ENCODE measurements at places on chromosomes 13 and 19. TPM values are rescaled to one million over a fixed set of nuclear protein-coding genes. Genes with fewer than 3 reads are reported as not detected.

DNA sequence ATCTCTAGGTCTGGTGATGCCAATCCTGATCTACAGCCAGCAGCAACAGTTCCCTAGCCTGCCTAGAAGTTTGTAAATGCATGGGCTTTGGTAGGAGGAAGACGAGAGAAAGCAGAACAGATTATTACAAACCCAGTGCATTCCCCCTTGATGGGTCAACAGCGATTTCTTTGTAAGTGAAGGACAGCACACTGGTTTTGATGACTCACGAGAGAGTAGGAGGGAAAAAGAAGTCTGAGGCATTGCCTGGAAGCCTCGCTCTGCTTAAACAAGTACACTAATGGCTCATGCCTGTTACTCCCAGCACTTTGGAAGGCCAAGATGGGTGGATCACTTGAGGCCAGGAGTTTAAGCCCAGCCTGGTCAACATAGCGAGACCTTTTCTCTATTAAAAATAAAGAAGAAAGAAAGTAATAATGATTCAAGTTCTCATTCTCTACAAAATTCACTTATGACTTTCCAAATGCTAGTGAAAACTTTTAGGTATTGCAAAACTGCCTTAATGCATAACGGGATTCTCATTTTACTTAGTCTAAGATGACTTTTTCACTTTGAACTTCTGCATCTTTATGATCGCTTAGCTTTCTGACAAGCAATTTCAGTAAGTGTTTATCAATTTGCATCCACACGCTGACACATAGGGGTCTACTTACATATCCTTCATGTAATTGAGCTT, 47.7 kb upstream of the USPL1 start:
- H3K27me3 ChIP-seq, result no peaks in the 10 kb centered on the region
- DNase-seq, result peak; percentile 73
- no peak overlapping the region for H3K4me3 ChIP-seq

Gene RAB11B
- total RNA-seq, result 34.2 TPM

Gene EPN1
- 25.5 TPM for total RNA-seq

DNA sequence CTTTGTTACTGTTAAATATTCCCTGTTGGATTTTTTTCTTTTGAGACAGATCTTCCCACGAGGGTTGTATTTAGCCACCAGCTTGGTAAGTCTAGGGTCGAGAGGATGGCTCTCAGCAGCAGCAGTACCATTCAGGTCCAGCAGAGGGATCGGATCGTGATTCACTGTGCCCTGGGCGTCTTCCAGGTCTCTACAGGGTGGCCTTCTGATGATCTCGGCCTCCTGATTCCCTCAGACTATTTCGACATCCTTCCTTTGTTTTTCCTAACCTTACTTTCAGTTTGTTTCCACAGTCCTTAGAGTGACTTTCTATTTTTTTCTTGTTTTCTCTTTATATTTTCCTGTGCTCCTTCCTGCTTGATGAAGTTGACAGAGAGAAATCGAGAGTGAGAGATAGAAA, 1436.9 kb downstream of the UQCRFS1 start:
- H3K4me3 ChIP-seq, result no peak overlapping the region
- H3K27me3 ChIP-seq, result no peaks in the 10 kb centered on the region
- H3K4me1 ChIP-seq, result no peaks in the 10 kb centered on the region
- peaks cover 4% of the 10 kb centered on the region for H3K36me3 ChIP-seq
- H3K27ac ChIP-seq, result no peak overlapping the region
- no peak for DNase-seq

Gene DOHH
- 18.1 TPM for total RNA-seq

DNA sequence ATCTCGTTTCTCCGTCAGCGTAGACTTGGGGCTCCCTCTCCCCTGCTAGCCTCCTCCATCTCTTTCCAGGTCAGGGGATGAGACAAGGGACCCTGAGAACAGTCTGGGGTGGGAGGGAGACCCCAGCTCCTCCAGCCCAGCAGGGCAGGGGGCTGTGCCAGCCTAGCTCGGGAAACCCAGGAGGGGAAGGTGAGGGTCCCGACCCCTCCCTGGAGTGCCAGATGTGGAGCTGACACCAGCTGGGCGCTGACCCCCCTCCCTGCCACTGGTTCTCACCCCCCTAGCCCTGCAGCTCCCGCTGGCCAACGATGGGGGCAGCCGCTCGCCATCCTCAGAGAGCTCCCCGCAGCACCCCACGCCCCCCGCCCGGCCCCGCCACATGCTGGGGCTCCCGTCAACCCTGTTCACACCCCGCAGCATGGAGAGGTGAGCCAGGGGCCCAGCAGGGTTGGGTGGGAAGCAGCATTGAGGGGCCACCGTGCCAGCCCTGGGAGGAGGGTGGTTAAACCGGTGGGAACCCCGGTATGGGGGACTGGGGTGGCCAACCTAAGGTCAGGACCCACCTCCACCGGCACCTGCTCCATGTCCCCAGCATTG, 5.1 kb upstream of the TGFBR3L start:
- H3K36me3 ChIP-seq, result peaks cover 69% of the 10 kb centered on the region
- no peaks in the 10 kb centered on the region for H3K4me1 ChIP-seq
- no peak overlapping the region for H3K27ac ChIP-seq
- H3K27me3 ChIP-seq, result no peaks in the 10 kb centered on the region
- DNase-seq, result no peak
- no peak overlapping the region for H3K4me3 ChIP-seq

GRCh38 chr19:56751078-56751489, 79.5 kb upstream of the ZNF835 start:
- H3K27ac ChIP-seq, result no peak overlapping the region
- H3K27me3 ChIP-seq, result no peaks in the 10 kb centered on the region
- no peak overlapping the region for H3K4me3 ChIP-seq
- peak; percentile 65 for DNase-seq
- no peaks in the 10 kb centered on the region for H3K36me3 ChIP-seq
- H3K4me1 ChIP-seq, result peaks cover 8% of the 10 kb centered on the region

DNA sequence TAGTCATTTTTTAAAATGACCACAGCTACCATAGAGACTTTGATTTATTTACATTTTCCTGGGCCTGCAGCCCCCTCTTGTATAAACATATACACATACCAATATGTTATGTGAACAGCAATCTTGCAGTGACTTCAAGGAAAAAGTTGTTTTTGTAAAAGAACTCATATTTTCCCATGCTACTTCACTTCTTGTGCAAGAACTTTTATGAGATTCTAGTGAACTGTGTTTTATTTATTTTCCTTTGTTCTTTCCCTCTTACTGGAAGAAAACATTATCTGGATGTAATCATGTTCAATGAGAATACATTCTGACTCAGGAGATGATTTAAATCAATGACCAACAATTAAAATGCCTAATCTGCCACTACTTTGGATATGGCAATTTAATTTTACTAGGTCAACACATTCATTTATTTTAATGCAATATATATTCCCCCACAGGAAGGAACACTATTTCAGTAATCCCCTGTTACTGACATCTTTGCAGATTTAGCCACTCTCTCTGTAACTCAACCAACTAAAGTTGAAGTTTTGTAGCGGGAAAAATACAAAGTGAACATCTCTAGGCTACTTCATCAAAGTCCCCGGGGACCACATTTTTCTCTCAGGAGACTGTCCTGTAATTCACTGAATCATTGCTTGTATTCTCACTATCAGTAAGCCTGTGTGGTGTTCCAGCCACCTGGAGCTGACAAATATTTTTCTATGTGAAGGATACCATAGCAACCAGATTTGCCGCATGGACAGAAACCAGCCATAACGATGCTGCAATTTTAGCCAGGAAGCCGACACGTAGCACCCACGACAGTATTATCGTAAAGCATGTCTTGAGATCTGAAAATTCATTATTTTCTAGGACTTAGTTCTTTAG, 90.5 kb downstream of the STARD13 start:
- no peaks in the 10 kb centered on the region for H3K36me3 ChIP-seq
- H3K4me1 ChIP-seq, result peaks cover 99% of the 10 kb centered on the region
- H3K27me3 ChIP-seq, result no peaks in the 10 kb centered on the region

Gene SYCN
- not detected for total RNA-seq

DNA sequence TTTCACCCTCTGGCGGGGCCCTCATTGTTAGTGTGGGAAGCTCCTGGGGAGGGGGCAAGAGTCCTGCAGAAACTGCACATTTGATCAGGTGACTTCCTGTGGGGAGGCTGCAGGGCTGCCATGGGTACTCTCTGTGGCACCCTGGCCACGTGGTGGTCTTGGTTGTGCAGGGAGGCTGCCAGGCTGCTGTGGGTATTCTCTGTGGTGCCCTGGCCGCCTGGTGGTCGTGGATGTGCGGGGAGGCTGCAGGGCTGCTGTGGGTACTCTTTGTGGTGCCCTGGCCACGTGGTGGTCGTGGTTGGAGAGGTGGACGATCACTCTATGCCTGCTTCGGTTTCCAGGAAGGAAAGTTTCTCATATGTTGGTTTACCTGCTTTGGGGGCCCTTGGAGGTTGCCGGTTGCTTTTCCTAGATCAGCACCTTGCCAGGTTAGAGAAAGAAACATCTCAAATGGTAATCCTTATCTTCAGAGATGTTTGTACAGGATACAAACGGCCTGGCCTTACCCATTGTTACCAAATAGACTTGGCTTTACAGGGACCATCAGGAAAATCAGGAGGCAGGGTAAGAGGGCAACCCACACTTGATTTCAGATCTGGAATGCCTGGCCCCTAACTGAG, 22.9 kb downstream of the TEX29 start:
- no peaks in the 10 kb centered on the region for H3K4me1 ChIP-seq
- no peak overlapping the region for H3K27ac ChIP-seq
- DNase-seq, result no peak
- H3K4me3 ChIP-seq, result no peak overlapping the region

DNA sequence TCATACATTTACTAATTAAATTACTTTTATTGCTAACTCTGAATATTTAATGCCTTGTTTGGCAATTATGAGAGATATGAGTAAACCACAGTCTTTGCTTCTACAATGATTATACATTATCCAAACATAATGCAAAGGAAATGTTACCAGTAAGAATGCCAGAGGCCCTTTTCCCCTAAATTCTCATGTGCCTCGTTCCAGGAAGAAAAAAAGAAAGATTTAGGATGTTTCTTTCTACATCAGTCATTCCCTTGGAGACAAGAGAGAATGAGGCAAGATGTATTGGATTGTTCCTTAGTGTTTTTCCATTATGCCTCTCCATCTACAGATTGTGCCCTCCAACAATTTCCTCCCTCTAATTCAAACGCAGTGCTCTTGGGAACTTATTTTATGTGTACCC, 50.1 kb downstream of the ITGBL1 start:
- no peaks in the 10 kb centered on the region for H3K36me3 ChIP-seq
- no peak for DNase-seq
- no peaks in the 10 kb centered on the region for H3K4me1 ChIP-seq
- no peaks in the 10 kb centered on the region for H3K27me3 ChIP-seq
- no peak overlapping the region for H3K4me3 ChIP-seq

DNA sequence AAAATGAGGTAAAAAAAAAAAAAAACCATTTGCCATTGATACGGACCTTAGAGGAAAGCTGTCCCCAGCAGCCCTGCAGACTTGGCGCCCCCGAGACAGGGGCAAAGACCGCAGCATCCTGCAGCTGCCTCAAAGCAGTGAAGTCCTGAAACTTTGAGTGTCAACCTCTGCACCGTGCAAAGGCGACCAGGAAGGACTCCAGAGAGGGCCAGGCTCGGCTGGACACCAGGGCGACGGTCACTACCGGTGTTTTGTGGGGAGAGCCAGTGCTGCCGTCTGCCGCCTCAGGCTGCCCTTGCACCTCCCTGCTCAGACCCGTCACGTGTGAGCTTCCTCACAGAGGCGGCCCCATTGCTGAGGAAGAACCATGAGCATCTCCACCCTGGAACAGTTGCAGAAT, 146.7 kb upstream of the SPACA7 start:
- no peak overlapping the region for H3K27ac ChIP-seq
- no peaks in the 10 kb centered on the region for H3K4me1 ChIP-seq
- H3K36me3 ChIP-seq, result no peaks in the 10 kb centered on the region
- no peaks in the 10 kb centered on the region for H3K27me3 ChIP-seq

- no peak overlapping the region for H3K27ac ChIP-seq
- H3K36me3 ChIP-seq, result no peaks in the 10 kb centered on the region
Observed at GRCh38 chr13:79654520-79654919, 173.6 kb downstream of the NDFIP2 start.

Gene TJP3
- 0.36 TPM for total RNA-seq

Gene BEST2
- not detected for total RNA-seq

Gene CACNA1A
- total RNA-seq, result 1.1 TPM

DNA sequence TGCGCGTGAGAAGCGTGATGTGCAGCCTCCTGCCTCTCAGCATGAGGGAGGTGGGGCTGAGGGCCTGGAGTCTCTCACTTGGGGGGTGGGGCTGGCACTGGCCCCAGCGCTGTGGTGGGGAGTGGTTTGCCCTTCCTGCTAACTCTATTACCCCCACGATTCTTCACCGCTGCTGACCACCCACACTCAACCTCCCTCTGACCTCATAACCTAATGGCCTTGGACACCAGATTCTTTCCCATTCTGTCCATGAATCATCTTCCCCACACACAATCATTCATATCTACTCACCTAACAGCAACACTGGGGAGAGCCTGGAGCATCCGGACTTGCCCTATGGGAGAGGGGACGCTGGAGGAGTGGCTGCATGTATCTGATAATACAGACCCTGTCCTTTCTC, 8.7 kb downstream of the CD177 start:
- H3K4me3 ChIP-seq, result no peak overlapping the region
- no peak for DNase-seq
- no peaks in the 10 kb centered on the region for H3K36me3 ChIP-seq

GRCh38 chr19:50417111-50418081, 1.3 kb upstream of the SPIB start:
- no peak overlapping the region for H3K4me3 ChIP-seq
- DNase-seq, result no peak
- H3K36me3 ChIP-seq, result no peaks in the 10 kb centered on the region
- H3K4me1 ChIP-seq, result peaks cover 9% of the 10 kb centered on the region
- no peak overlapping the region for H3K27ac ChIP-seq

DNA sequence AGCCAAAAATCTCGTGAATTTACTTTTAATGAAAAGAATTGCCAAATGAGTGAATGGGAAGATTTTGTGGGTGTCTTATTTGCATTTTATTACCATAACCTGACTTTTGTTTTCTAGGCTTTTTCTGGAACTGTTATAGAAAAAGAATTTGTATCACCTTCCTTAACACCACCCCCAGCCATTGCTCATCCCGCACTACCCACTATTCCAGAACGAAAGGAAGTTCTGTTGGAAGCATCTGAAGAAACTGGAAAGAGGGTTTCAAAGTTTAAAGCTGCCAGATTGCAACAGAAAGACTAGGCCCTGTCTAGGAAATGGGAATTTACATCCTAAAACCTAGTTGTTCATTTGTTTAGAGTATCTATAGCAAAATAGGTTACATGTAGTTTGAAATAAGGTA, 72.7 kb downstream of the URI1 start:
- H3K4me1 ChIP-seq, result no peaks in the 10 kb centered on the region
- no peak for DNase-seq
- H3K36me3 ChIP-seq, result no peaks in the 10 kb centered on the region
- no peak overlapping the region for H3K27ac ChIP-seq

Gene CBY2
- not detected for total RNA-seq

- H3K27ac ChIP-seq, result peak overlapping the region; percentile 92
- no peak overlapping the region for H3K4me3 ChIP-seq
- H3K4me1 ChIP-seq, result peaks cover 49% of the 10 kb centered on the region
Observed at GRCh38 chr19:49678985-49679770, 2.1 kb downstream of the PRMT1 start.

- no peaks in the 10 kb centered on the region for H3K4me1 ChIP-seq
- H3K27me3 ChIP-seq, result no peaks in the 10 kb centered on the region
- H3K36me3 ChIP-seq, result no peaks in the 10 kb centered on the region
- DNase-seq, result no peak
Observed at GRCh38 chr19:50975766-50976165, 6.4 kb upstream of the KLK6 start.

GRCh38 chr19:2050349-2050990, 574 bp downstream of the MKNK2 start:
- no peaks in the 10 kb centered on the region for H3K27me3 ChIP-seq
- H3K27ac ChIP-seq, result peak overlapping the region; percentile 91
- peaks cover 59% of the 10 kb centered on the region for H3K4me1 ChIP-seq
- H3K36me3 ChIP-seq, result peaks cover 12% of the 10 kb centered on the region
- peak overlapping the region; percentile 76 for H3K4me3 ChIP-seq

Gene PSG6
- total RNA-seq, result not detected

Gene PRSS57
- total RNA-seq, result not detected
